ENCODE measurements at places on chromosomes 2 and 18. TPM values are rescaled to one million over a fixed set of nuclear protein-coding genes. Genes with fewer than 3 reads are reported as not detected.

SUCLG1 gene
- total RNA-seq = 45.9 TPM

LYPD6 gene
- total RNA-seq = not detected

ANKRD62 gene
- total RNA-seq = not detected

RIT2 gene
- total RNA-seq = not detected

MAP3K19 gene
- total RNA-seq = not detected

PLEKHH2 gene
- 0.07 TPM for total RNA-seq

UBXN4 gene
- 107 TPM for total RNA-seq

DIS3L2 gene
- total RNA-seq = 59.9 TPM

EMX1 gene
- total RNA-seq = 0.22 TPM

USP40 gene
- 30.4 TPM for total RNA-seq

DSEL gene
- 0.10 TPM for total RNA-seq

PROKR1 gene
- total RNA-seq = 0.05 TPM

PHOSPHO2 gene
- 6.3 TPM for total RNA-seq

SNRNP200 gene
- 185 TPM for total RNA-seq

PLGLB2 gene
- total RNA-seq = 2.5 TPM

DSG2 gene
- not detected for total RNA-seq

LCT gene
- not detected for total RNA-seq

SF3B1 gene
- 328 TPM for total RNA-seq

MAPK4 gene
- not detected for total RNA-seq

EML6 gene
- 25.3 TPM for total RNA-seq

HOXD12 gene
- total RNA-seq = not detected

PLCD4 gene
- total RNA-seq = 1.0 TPM

ADD2 gene
- total RNA-seq = 15.4 TPM

NAPG gene
- total RNA-seq = 33.3 TPM

VWA3B gene
- not detected for total RNA-seq

HAUS1 gene
- 34.6 TPM for total RNA-seq

SLC4A5 gene
- 5.9 TPM for total RNA-seq

TMEM17 gene
- total RNA-seq = not detected

LYG2 gene
- total RNA-seq = not detected

ANKRD30BL gene
- total RNA-seq = not detected
